Mammary epithelial cell (primary cell): ENCODE measurements at places on chromosomes 12 and 14.

DNA sequence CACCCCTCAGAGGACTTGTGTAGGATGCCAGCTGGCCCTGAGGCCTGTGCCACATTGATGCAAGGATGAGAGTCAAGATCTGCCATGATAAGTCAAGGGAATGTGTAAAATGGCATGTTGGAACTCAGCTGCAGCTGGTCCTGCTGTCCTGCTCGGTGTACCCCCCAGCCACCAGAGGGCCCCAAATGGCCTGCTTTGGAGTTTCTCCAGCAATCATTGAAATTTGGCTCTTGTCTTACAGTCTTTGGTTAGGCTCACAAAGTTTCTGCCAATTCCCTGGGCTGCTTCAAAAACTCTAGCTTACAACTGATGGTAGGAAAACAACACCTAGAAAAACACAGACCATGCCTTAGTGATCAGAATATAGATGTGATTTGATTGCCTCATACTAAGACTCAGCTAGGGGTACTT is 76.8 kb downstream of the HSD17B6 start:
- DNase-seq: peak; percentile 56

DNA sequence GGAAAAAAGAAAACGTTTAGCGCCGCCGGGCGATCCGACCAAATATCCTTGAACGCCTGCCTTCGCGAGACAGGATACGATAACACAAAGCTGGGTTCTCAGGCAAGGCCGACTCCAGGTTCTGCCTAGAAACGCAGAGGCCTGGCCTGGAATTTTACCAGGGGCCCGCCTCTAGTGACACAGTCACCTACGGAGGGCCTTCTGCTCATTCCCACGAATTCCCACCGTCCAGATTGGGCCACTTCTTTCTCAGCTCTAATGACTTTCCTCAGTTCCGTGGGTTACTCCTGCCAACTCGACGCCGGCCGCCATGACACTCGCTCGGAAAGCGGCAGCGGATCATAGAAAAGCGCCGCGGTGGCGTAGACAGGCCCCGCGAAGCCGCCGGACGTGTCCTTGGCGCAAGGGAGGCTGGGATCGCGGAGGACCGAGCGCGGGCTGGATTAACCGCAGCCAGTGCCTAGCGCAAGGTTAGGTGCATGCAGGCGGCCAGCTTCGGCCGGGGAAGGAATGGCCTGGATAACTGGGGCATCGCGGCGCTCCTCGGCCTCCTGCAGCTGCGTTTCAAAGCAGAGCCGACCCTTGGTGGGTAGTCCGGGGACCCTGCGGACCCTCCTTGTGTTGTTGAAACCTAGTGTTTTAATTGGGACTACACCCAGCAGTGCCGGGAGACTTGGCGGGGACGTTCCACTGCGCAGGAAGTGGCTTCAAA is at the start of gene TRIP11:
TSS of gene TRIP11 (minus strand) at position 341 of the 712 bp plus-strand sequence. CDS start 374 bp downstream, outside the sequence.
- DNase-seq: peak; percentile 90

DNA sequence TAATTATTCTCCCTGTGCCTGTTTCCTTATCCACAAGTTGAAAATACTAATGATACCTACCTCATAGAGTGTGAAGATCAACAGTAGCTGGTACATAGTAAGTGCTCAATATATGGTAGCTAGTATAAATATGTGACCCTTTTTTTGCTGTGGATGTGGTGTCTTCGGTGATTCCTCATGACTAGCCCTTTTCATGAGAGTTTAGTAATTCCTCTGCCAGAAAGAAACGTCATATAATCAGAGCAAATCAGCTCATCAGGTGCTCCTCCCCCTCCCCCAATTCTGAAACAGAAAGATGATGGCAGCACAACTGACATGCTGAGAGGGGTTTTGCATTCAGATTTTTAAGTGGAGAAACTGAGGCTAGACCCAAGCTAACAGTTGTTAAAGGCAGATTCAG is 210.8 kb downstream of the SLC41A2 start:
- DNase-seq: no peak

GRCh38 chr12:3698218-3698974 is 54.5 kb downstream of the CRACR2A start:
- DNase-seq: peak; percentile 84

DNA sequence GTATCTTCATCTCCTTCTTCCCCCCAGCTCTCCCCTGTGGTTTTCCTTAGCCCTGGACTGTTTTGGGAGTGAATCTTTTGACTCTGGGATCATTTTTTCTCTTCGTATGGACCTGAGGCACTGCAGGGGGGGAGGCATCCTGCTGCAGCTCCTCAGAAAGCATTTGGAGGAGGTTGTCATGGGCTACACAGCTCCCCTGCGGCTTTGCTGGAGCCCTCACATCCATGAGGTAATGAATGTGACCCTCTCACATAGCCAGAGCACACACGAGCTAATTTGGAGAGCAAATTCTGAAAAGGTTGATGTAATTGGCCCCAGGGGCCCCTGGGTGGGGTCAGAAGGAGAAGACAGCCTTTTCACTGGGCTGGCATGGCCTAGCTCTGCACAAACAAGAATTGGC is 110.9 kb downstream of the PAH start:
- DNase-seq: no peak

GRCh38 chr12:97276661-97277429 is 185.8 kb upstream of the RMST start:
- DNase-seq: no peak

GRCh38 chr12:62714774-62715721 is 219.9 kb downstream of the PPM1H start:
- no peak for DNase-seq

DNA sequence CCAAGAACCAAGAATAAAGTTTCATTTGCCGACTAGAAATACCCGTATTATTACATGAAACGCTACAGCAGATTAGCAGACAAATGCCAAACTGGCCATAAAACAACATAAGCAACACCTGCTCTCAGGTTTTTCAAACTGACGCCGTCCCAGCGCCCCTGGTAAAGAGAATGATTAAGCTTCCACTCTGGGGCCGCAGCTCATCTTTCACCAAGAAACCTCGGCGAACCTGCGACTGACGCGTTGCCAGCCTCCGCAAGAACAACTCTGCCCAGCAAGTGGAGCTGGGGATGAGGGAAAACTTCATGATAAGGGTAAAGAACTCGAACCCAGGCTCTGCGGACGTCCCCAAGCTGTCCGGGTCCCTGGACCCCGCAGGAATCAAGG is 530 bp downstream of the ARL1 start:
- no peak for DNase-seq

DNA sequence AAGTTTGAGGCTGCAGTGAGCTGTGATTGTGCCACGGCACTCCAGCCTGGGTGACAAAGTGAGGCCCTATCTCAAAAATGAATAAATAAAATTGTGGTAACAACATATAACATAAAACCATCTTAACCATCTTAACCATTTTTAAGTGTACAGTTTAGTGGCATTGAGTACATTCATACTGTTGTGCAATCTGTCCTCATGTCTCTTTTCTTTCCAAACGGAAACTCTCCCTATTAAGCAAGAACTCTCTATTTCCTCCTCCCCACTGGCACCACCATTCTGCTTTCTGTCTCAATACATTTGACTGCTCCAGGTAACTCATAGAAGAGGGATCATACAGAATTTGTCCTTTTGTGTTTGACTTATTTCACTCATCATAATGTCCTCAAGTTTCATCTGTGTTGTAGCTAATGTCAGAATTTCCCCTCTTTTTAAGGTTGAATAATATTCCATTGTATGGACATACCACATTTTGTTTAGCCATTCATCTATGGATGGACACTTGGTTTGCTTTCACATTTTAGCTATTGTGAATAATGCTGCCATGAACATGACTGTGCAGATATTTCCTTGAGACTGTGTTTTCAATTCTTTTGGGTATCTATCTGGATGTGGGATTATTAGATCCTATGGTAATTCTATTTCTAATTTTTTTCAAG is 4.4 kb upstream of the MARK3 start:
- DNase-seq: no peak

GRCh38 chr14:70114621-70115156 is 74.1 kb downstream of the SLC8A3 start:
- no peak for DNase-seq

- peak; percentile 68 for DNase-seq
Observed at GRCh38 chr12:87509237-87509820, 519.9 kb downstream of the C12orf50 start.

- DNase-seq: no peak
Observed at GRCh38 chr12:4881266-4882064, 28.2 kb upstream of the KCNA1 start.

DNA sequence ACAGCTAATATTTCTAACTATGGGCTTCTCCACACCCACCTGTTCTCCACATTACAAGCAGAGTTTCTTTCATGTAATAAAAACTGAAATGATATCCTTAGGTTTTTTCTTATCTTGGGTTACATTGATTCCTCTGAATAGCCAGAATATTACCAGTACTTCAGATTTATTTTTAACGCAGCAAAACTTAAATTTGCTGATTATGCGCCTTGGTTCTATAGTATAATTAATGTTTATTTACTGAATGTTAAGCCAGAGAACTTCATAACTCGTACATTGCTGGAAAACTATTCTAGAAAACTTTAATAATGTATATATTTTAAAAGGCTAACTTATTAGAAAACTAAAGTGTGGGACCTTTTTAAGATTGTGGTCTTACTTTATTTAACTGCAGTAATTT is 577.2 kb downstream of the PRKD1 start:
- no peak for DNase-seq

DNA sequence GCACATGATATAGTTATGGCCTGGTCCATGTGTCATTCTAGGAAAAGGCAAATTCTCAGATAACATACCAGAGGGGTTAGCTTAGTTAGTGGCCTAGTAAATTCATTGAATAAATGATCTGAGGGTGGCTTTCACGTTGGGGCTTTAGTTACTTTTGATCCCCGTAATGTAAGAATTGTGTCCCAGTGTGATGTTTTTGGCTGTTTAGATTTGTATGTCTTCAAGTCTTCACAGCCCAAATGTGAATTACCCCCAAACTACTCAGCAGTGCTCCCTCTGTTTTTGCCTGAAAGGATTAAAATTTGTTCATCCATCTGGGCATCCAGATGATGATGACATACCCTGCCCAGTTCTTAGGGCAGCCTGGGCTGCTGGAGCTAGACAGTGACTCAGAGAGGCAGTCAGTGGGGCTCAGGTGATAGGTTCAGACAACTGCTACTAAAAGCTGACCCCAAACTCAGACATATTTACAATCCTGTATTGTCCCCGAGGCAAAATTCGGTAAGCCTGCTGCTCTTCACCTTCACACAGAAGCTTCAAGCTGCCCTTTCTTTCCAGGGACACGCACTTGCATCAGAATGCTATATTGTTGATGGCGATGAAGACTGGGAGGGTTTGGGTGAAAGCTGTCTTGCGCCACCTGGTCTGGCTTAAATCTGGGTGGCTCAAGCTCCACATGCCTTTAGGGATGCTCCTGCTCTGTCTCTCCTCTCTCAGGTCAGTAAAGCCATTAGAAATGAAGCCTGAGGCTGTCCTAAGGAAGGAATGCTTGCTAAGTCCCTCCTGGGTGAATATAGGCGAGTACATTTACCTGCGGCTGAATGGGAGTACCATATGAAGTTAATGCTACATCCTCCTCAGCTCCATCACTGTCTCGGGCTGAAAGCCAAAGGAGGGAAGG is 10.3 kb downstream of the GPRC5D start:
- DNase-seq: no peak

DNA sequence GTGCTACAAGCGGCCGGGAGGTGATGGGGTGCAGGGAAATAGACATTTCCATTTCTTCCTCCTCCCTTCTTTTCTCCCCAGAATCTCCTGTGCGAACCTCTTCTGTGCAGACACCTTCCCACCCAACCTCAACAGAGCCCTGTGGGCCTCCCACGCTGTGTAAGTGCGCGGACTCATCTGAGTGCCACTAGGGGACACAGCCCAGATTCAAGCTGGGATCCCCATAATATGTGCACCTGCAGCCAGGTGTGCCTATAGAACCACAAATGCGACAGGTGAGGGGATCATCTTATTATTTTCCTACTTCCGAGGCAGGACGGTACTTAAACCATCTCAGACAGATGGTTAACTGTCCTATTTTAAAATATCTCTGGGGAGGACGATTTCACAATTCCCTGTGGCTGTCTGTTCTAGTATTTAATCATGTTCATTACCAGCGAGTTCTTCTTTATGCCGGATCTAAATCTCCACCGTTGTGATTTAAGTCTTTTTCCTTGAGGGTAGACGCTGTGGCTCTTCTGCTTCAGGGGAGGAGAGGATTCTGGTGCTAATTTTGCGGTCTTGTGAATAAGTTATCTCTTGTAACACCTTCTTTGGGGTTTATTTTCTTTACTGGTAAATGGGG is 17.2 kb upstream of the CACNA1C start:
- DNase-seq: no peak

DNA sequence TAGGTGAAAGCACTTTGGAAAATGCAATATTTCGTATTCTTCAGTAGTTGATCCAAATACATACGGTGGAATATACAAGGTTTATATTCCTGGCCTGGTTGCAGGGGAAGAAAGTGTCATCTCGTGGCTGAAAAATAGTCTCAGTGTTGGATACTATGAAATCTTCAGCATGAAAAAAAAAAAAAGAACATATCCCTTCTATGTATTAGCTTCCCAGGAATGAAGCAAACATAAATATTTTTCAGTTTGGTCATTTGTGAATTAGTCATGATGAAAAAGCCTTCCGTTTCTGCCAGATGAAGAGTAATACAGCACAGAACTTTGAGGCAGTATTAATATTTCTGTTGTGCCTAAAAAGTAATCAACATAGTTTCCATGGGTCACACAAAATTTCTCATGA is 36.7 kb downstream of the FLRT2 start:
- peak; percentile 84 for DNase-seq

- DNase-seq: no peak
Observed at GRCh38 chr12:26580619-26581018, 252.4 kb downstream of the ITPR2 start.

DNA sequence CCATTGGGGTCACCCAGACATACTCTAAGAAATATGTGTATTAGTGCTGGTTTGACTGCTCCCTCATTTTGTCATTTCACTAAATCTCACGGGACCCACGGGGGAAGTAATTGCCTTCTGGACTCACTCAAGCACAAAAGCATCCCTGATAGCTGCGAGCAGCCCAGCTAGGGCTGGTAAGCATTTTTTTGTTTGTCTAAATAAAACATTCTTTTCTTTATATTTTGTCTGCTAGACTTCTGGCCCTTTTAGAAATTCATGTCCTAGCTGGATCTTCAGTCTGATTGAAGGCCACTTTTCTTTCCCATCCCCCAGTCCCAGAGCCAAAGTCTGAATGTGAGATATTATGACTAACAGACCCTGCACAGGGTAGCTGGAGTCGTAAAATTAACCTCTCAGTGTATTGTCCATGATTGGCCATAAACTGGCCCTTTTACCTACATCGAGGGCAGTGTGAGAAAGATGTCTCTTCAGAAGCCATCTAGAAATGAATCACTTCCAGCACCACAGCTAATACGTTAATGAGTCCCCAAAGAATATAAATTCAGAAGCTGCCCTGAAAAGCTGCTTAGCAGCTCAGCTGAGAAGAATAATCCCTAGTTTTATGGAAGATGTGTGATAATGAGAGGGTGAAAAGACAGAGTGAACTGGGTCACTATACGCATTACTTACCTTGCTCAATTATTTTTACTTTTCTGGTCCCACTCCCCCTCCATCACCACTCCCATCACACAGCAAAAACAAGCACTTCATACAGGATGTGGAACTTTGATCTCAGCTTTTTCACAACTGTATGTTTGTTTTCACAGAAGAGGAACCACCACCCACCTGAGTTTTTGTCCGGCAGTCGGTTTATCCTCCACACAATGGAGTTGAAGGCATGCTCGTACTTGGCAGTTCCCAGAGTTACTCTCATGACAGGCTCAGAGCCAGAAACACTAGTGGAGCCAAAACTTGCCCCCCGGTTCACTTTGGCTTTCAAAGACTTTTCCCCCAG is 55.6 kb upstream of the GTF2A1 start:
- DNase-seq: no peak
